Head of caudate nucleus (tissue), 42 donors: ENCODE measurements at places on chromosomes 11 and 22.

- no peak for DNase-seq
Observed at GRCh38 chr11:123211149-123211852, 16.3 kb upstream of the CLMP start.

GRCh38 chr11:116473206-116473769, 299.5 kb downstream of the BUD13 start:
- no peak for DNase-seq

GRCh38 chr22:18056807-18057474, 20.8 kb upstream of the PEX26 start:
- DNase-seq = peak; percentile 23

GRCh38 chr11:8224711-8225110, 39.0 kb downstream of the LMO1 start:
- no peak for DNase-seq

DNA sequence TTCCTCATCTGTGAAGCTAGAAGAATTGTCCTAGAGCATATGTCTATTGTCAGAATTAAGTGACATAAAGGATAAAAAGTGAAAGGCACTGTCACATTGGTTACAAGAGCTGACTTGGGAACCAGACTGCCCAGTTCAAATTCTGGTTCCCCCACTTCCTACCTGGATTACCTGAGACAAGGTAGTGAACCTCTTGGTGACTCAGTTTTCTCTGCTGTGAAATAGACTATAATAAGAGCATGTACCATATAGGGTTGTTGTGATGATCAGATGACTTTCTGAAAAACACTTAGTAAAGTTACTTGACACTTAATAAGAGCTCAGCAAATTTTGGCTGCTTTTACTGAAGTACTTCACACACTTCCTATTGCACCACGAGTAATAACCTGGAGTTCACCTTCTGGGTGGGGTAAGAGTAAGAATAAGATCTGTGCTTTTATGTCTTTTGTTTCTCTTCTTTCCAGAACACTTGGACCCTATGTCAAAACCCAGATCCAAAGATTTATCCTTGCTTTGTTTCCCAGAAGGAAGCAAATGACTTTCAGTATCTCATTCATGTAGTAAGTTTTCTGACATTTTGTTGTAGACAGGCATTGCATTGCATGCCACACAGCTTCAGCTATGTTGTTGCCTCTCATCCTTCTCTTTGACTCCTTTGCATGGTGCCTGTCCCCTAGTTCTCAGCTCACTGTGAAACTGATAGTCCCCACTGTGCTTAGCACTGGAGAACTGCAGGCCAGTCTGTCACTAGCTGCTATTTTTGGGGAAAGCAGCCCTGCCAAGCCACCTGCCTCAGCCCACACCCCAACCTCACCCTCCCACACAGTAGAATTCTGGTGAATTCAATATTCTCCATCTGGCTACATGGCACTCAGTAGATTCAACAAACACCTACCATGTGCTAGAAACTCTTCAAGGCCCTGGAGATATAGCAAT, 121.8 kb upstream of the POU2AF2 start:
- DNase-seq = no peak

DNA sequence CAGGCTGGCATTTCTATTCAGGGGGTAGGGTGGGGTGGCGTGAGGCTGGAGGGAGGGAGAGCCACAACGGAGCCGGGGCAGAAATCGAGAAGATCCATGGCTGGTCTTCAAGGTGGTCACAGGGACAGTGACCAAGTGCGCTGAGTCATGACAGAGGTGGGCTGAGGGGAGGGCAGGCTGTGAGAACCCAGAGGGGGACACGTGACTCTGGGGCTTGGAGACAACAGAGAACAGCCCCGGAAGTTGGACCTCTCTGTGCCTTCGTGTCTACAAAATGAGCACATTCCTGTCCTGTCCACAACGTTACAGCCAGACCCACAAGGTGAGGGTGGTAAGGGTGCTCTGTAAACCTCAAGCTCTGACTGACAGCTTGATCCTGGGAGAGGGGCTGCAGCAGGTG, 35.1 kb upstream of the ARFGAP3 start:
- DNase-seq = no peak

GRCh38 chr22:40345271-40345670, 1.0 kb upstream of the ADSL start:
- no peak for DNase-seq

GRCh38 chr11:36411202-36411640, 98.9 kb downstream of the TRAF6 start:
- DNase-seq = no peak

GRCh38 chr11:2194877-2195755, 23.5 kb upstream of the TH start:
- DNase-seq = no peak

DNA sequence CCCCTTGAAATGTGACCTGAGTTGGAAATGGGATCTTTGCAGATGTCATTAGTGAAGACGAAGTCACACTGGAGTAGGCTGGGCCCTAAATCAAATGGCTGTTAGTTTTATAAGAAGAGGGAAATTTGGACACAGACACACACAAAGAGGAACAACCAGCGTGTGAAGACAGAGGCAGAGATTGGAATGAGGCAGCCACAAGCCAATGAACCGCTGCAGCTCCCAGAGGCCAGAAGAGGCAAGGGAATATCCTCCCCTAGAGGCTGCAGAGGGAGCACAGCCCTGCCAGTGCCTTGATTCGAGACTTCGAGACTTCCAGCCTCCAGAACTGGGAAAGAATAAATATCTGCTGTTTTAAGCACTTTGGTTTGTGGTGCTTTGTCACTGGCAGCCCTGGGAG, 484.5 kb downstream of the MN1 start:
- no peak for DNase-seq

- no peak for DNase-seq
Observed at GRCh38 chr11:128189823-128190222, 397.5 kb downstream of the ETS1 start.

DNA sequence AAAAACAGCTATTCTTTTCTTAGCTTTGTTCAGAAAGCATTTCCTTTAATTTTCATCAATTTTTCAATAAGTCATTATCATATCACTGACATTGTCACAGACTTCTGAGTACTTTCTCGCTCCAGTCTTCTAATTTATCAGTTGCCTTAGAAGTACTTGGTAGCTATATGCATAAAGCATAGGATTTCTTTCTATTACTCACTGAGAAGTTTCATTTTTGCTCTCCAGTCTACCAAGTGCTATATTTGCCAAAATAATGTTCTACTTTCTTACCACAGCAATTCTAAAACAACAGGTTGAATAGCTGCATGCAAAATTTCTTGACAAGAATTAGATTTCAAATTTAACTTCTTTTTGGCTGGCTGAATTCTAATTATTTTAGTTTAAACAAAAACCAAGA, 116.3 kb downstream of the STK33 start:
- no peak for DNase-seq

DNA sequence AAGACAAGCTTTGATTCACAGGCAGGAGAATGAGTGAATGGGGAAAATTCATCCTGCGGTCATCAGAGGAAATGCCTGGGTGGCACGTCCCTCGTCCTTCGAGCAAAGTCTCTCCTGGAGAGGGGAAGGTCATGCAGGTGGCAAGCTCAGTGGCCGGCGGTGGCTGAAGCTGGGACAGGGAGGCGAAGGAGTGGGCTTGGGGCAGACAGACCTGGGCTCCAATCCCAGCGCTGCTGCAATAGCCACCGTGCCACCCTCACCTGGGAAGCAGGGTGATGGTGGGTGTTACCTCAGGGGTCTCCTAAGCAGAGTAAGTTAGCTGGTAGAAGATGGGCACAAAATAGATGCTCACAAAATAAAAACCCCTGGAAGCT, 22.4 kb upstream of the CACNG2 start:
- no peak for DNase-seq

- DNase-seq = no peak
Observed at GRCh38 chr11:15215005-15215404, 100.3 kb downstream of the INSC start.

DNA sequence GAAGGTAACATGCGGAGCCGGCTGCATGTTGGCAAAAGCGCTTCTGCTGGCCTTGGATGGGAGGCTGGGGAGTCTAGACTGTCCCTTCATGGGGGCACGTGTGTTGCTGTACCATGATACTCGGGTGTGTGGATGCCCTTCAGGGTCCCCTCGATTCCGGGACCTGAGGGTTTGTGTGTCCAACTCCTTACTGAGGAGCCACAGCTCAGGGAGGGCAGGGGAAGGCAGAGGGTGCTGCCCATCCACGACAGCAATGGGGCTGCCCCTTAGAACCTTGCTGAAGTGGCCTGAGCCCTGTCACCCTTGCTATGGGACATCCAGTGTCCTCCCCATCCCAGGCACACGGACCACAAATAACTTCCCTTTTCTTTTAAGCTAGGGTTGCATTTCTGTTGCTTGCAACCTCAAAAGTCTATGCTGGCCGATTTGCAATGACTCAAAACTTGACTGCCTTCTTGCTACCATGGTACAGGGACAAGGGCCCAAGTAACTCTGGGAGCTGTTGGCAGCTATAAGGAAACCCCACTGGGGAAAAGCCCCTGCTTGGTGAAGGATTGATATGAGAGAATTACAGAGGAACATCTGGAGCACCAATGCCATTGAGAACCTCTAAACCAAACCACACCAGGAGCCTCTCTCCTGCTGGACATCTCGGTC, 43.8 kb downstream of the RTL6 start:
- DNase-seq = no peak

- no peak for DNase-seq
Observed at GRCh38 chr11:31895926-31896325, 84.8 kb upstream of the PAX6 start.

GRCh38 chr11:86388198-86388597, 13.5 kb downstream of the CCDC81 start:
- DNase-seq = no peak

- DNase-seq = no peak
Observed at GRCh38 chr11:44998051-44998450, 47.4 kb upstream of the TP53I11 start.

DNA sequence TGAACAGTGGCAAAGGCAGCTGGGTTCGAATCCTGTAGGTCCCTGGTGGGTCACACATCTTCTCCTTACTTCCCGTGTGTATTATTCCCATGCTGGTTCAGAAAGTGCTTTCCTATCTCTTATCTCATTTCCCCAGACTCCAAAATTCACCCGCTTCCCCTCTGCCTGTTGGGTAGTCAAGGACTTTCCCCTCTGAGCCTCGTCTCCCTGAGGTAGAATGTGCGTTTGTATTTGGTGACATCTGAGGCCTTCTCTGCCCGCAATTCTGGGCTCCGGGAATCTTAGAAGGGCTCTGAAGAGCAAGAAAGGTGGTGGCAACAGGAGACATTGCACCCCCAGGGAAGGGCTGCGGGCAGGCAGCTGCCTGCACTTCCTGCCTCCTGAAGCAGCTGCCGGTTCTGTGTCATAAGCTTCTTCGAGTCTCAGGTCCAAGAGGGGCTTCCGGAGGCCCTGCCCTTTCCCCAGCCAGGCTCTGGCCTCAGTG, 5.9 kb downstream of the LRRC32 start:
- DNase-seq = no peak

GRCh38 chr11:77879218-77879617, 58.3 kb downstream of the AAMDC start:
- DNase-seq = no peak

- DNase-seq = no peak
Observed at GRCh38 chr11:128048121-128048520, 539.2 kb downstream of the ETS1 start.

- no peak for DNase-seq
Observed at GRCh38 chr11:94727819-94728218, 40.3 kb upstream of the AMOTL1 start.

DNA sequence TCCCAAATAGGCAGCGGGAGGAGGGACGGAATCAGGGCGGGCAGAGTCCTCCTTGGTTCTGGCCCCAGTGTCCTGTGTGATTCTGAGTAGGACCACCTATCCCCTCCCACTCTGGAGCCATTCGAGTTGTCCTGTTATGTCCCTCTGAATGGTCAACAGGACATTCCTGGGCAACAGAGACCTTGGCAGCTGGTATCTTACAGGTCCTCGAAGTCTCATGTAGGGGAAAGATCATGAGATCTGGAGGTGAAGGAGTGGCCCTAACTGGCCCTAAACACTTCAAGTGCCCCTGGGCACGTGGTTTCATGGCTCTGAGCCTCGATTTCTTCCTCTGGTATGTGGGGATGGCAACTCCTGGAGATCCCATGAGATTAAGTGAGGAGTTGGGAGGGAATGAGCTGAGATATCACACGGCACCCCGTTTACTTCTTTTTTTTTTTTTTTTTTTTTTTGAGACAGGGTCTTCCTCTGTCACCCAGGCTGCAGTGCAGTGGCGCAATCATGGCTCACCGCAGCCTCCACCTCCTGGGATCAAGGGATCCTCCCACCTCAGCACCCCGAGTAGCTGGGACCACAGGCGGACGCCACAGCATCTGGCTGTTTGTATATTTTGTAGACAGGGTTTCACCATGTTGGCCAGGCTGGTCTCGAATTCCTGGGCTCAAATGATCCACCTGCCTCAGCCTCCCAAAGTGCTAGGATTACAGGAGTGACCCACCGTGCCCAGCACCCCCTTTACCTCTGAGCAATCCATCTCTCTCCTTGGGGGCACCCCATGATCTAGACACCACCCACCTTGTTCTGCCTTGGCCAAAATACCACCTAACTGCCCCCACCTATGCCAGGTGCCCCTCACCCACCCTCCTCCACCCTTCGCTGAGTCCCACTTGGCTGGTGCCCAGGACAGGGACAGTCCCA, 6.8 kb downstream of the LIF start:
- DNase-seq = no peak

- DNase-seq = no peak
Observed at GRCh38 chr22:20087319-20088262, 7.5 kb downstream of the DGCR8 start.

DNA sequence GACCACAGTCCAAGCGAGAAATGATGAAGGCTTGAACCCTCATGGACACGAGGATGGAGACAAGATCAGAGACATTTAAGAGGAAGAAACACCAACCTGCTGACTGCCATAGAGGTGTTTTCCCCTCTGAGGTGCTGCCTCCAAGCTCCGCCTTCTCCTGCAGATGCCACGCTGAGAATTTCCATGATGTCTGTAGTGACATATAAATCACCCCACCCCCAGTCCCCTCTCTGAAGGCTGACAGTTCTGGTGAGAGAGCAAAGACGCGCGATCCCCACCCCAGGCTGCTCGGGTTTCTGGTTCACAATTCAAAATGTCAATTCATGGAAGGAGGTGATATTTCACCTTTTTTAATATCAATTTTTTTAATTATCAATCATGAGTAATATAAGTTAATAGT, 28.2 kb downstream of the LRRC32 start:
- no peak for DNase-seq

GRCh38 chr11:13465909-13466371, 2.9 kb upstream of the BTBD10 start:
- DNase-seq = no peak

GRCh38 chr22:34855471-34855870, 210.5 kb upstream of the ISX start:
- DNase-seq = no peak

DNA sequence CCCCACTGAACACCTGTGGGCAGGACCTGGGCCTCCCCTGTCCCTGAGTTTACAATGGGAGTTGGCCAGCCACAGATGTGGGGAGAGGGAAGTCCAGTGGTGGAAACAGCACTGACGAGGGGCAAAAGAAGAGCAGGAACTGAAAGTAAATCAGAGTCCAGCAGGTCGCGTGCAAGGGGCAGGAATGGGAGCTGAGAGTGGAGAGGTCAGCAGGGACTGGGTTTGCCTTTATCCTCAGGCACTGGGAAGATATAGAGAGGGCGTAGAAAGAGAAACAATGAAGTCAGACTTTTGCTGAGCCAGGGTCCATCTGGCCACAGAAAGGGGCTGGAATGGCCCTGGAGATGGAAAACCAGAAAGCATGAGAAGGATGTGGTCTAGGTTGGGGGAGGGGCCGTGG, 8.5 kb downstream of the P2RY6 start:
- peak; percentile 50 for DNase-seq

GRCh38 chr22:23531283-23531956, 48.7 kb downstream of the IGLL1 start:
- no peak for DNase-seq
